Epithelial cell of proximal tubule (primary cell): ENCODE measurements at places on chromosomes 4 and X. TPM values are rescaled to one million over a fixed set of nuclear protein-coding genes. Genes with fewer than 3 reads are reported as not detected.

The AMOT gene
- 10.9 and 13.7 TPM in 2 replicates for total RNA-seq

- no peak for DNase-seq
Observed at GRCh38 chr4:171588764-171589163, 224.4 kb upstream of the GALNTL6 start.

DNA sequence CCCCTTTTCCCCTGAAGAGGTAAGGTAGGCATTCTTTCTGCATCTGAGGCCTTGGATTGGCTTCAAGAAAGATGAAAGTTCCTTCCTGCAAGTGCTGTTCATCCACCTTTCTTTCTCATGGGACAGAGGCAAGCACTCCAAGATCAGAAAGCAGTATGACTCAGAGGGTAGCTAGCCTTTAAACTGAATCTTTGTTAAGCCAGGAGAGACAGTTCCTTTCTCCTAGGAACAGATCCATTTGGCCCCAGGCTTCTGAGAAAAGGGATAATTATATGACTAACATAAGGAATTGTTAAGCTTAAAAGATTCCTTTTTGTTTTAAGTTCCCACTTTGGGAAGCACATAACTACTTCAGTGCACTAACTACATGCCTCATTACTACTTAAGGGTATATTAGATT, 192.0 kb downstream of the PPP3CA start:
- no peak for DNase-seq

- no peak for DNase-seq
Observed at GRCh38 chr4:139853309-139853708, 187.7 kb downstream of the MGST2 start.

DNA sequence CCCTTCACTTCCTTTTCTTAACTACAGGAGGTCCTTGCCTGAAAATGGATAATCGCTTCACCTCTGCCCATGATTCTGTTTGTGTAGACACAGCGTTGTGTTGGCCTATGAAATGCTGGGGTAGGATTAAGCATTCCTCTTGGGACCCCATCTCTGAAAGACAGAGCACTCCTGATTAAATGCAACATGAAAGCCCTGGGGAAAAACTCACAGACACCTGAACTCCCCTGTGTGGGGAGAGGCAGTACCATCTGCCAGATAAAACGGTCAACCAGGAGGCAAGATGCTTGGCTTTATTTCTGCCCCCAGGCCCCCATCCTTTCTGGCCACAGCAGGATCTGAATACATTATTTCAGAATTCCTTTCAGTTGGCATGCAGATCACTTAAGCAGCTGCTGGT, 1.9 kb downstream of the LGI2 start:
- DNase-seq, result no peak
